ENCODE measurements at places on chromosomes 12 and 14.

DNA sequence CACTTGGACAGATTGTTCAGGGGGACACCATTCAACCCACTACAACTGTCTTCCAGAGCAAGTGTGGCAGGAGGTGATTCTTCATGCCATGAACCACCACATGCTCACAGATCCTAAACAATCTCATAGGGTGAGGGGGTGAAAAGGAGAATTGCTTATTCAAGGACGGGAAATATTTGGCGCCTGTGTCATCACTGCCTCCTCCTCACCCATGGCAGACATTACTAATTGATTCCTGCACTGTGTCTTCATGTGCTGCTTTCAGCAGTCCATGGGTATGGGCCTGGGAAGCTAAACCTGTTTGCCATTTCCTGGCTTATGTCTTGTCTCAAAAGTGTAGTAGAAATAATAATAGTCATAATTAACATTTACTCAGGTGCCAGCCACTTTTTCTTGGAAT is 31.3 kb downstream of the MMAB start:
- DNase-seq, result no peak

GRCh38 chr14:59484639-59485175 is 390 bp downstream of the JKAMP start:
- DNase-seq, result no peak

GRCh38 chr14:95331708-95332408 is 12.2 kb upstream of the CLMN start:
- DNase-seq, result no peak

DNA sequence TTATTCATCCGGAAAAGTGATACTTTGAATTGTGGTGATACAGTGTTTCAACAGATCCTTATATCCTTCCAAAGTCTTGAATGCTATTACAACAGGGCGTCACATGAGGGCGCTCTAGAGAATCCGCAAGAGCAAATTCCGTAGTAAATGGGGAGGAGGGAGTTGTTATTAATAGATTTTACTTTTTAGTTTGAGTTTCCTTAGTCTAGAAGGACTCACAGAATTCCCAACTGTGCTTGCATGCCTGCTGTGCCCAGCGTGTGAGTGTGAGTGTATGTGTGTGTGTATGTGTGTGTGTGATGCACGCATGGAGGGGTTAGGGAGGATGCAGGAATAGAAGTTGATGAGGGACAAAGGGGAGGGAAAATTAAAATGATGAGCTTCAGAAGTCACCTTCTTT is 375.3 kb downstream of the C12orf75 start:
- no peak for DNase-seq

GRCh38 chr12:104630230-104630670 is 173.5 kb downstream of the CHST11 start:
- no peak for DNase-seq

GRCh38 chr12:728781-729180 is 23.6 kb upstream of the WNK1 start:
- no peak for DNase-seq

DNA sequence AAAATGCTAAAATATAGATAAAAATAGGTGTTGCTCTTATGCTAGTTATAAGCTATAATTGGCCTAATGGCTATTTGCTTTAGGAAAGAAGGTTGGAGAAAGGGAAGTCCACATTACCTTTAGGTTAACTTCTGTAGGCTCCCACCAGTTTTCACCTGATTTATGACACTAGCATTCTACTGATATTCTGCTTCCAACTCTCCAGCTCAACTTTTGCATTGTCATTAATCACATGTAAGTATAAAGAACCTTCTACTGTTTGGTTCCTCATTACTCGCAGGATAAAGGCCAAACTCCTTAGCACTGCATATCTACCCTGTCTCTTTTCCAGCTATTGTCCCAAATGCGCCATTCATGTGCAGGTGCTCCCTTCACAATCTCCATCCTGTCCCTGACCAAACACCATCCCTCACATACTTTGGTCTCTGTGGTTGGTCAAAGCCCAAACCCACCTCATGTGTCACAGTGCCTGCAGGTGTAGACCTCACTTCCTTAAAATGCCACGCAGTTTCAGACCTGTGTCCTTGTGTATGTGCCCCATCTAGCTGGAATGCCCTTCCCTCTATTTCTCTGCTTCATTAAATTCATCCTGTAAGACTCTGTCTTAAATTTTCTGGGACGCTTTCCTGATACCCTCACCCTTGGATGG is 3.3 kb downstream of the DDHD1 start:
- no peak for DNase-seq

DNA sequence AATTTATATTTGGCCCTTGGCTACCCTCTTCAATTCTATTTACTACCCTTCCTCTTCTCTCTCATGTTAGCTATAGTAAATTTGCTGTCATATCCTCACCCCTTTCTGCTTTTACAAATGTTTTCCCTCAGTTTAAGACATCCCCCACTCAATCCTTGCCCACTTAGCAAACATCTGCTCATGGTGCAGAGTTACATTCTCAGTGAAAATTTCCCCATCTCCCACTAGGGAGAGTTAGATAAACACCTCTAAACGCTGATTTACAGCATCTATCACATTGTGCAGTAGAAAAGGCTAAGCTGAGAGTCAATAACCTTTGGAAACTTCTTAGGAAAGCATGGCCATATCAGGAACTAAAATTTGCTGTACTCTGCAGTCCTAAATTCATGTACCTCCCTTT is 69.0 kb downstream of the DENND5B start:
- DNase-seq, result no peak

DNA sequence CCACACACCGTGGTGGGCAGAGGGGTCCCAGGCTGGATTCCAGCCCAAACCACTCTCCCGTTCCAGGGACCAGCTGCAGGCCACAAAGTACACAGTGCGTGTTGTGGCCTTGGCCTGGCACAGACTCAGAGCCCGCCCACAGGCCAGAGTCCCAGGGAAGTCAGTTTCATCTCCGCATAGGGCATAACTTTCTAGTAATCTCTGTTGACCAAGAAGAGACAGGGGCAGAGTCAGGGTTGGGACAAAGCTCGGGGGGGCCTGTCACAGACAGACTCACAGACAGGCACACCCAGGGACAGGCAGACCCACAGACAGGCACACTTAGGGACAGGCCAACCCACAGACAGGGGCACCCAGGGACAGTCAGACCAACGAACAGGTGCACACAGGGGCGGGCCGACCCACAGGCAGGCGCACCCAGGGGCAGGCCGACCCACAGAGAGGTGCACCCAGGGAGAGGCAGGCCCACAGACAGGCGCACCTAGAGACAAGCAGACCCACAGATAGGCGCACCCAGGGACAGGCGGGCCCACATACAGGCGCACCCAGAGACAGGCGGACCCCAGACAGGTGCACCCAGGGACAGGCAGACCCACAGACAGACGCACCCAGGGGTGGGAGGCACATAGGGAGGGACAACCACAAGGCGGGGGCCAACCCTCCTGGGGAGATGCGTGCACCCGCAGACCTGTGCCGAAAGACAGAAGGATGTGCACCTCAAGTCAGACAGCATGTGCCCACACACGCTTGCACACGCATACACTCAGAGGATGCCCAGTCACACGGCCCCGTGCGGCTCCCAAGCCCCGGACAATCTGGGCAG is 323.3 kb upstream of the RTL1 start:
- no peak for DNase-seq

- DNase-seq, result no peak
Observed at GRCh38 chr14:66315548-66315947, 170.6 kb upstream of the CCDC196 start.

DNA sequence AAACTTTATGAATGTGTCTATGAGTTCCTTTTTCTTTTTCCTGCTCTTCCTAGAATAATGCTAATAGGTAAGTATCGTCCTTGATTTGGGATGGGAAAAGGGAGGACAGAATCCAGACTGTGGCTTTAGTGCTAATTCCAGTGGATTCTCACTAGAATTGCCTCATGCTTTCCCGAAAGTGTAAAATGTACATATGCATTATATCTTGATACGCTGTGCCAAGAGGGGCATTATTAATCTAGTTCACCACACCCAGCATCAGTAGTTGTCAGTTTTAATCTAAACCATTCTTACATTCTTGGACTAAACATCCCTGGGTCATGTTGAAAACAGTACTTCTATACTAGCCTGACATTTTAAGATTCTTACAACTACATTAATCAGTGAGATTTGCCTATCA is 49.3 kb downstream of the GCH1 start:
- no peak for DNase-seq

DNA sequence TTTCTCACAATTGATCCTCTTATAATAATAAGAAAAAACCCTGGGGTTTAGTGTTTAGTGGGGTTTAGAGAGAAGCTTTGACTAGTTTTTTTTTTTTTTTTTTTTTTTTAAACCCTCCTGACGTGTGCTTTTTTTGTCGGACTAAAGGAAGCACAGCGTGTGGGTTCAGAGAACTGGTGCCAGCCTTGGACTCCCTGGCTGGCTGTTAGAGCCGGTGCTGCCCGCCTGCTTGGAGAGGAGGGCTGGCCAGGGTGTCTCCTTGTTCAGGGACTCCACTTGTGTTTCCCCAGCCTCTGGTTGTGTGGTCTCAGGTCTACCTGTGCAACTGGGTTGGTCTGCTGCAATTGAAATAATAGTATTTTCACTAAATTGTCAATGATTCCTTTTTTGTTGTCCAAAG is 54.1 kb upstream of the ASPG start:
- DNase-seq, result no peak

GRCh38 chr12:113899561-113900471 is 66.3 kb downstream of the RBM19 start:
- no peak for DNase-seq

GRCh38 chr12:15244341-15244740 is 23.1 kb upstream of the RERG start:
- no peak for DNase-seq

DNA sequence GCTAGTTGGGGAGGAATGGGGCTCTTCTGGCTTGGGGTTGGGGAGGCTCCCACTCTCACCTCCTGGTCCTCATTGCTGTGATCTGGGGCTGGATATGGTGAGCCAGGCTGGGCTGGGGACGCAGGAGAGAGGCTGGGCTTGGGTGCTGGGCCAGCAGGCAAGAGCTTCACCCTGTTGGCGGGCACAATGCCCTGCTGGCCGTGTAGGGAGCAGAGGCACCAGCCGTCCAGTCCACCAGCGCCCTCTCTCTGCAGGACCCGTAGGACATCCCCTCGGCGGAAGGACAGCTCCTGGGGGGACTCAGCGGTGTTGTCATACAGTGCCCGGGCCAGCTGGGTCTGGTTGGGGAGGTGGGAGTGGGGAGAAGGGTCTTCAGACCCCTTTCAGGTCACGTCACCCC is 4.5 kb downstream of the EFS start:
- DNase-seq, result no peak

- no peak for DNase-seq
Observed at GRCh38 chr12:94458877-94459727, 565 bp downstream of the CEP83 start.

DNA sequence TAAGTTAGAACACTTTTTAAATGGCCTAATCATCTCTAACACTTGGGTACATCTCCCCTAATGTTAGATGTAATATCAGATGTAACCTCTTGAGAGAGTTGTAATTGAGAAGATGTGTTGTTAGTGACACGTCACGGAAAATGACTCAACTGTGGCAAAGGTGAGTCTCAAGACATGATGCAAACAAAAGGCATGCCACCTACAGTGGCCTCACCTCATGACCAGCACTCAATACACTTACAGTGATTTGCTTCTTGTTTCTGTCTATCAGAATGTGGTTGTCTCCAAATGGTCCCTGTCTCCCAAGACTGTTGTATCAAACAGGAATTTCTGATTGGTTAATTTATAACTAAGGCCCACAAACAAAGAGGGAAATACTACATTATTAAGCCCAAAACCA is 91.2 kb downstream of the SLC25A21 start:
- DNase-seq, result no peak

- no peak for DNase-seq
Observed at GRCh38 chr12:6202304-6202703, 2.1 kb downstream of the CD9 start.

GRCh38 chr12:108773798-108774788 is 42.8 kb upstream of the CORO1C start:
- DNase-seq, result no peak

DNA sequence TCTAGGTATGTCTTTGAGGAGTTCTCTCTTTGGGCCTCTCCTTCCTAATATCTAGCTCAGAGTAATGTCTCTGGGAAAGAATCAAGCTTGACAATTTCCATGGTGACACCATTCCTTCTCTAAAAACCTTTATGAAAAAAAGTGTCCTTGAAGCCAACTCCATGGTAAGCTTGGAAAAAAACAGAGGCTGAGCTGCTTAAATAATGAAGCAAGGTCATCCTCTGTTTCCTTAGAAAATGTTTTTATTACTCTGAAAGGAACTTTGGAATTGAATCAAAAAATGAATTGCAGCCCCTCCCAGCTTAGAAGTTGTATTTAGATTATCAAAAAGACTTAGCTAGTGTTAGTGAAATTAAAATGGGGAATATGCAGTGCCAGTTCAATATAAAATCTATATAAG is 166.1 kb upstream of the KITLG start:
- no peak for DNase-seq

DNA sequence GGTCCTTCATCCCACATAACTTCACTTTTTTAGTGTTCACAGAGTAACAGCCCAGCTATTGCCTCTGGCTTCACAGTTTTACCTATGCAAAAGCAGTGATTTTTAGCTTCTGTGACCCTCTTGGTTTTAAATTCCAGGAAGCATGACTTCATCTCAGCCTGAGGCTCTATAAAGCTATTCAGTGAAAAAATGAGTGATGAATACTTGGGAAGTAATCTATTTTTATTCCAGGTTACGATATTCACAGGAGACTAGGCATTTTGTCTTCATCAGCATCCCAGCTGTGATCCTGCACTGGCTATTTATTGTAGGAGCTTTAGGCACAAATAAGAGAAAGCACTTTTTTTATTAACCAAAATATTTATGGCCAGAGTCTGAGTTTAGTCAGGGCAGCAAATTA is 164.8 kb downstream of the SNAPC1 start:
- DNase-seq, result no peak

GRCh38 chr14:20775043-20775442 is 6.0 kb upstream of the RNASE6 start:
- no peak for DNase-seq

GRCh38 chr12:70754330-70754741 is 117.1 kb upstream of the PTPRB start:
- DNase-seq, result no peak

DNA sequence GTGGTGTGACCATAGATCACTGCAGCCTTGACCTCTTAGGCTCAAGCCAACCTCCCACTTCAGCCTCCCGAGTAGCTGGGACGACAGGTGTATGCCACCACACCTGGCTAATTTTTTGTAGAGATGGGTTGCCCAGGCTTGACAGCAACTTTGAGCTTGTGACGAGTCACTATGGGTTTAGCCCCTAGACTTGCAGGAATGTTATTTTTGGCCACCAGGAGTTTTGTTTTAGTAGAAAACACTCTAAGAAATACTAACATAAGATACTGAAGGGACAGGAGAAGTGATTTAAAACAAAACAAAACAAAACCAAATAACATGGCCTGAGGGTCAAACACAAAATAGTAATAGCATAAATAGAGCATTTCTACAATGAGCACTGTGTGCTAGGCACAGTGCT is 26.4 kb downstream of the SETD3 start:
- no peak for DNase-seq

- DNase-seq, result no peak
Observed at GRCh38 chr12:42679466-42679865, 89.9 kb upstream of the PRICKLE1 start.

- DNase-seq, result no peak
Observed at GRCh38 chr12:92288561-92288960, 142.9 kb upstream of the BTG1 start.

GRCh38 chr14:59241121-59241520 is 52.7 kb downstream of the DAAM1 start:
- no peak for DNase-seq

Data from stimulated activated CD4-positive, alpha-beta T cell treated with anti-CD3 and anti-CD28 coated beads, Interleukin-2, amount 100 ng/mL, for 4 hours (primary cell).